Tibial nerve (tissue), 4 donors: ENCODE measurements at places on chromosomes 4 and X.
A peak's percentile ranks its signal among the peaks of the same experiment; 100 is the strongest.

GRCh38 chrX:115697806-115698205 is 136.8 kb downstream of the PLS3 start:
- no peak for DNase-seq

GRCh38 chrX:29145316-29145715 is 558.1 kb downstream of the IL1RAPL1 start:
- no peak for DNase-seq

GRCh38 chr4:3676907-3677747 is 89.1 kb upstream of the ADRA2C start:
- no peak for DNase-seq

DNA sequence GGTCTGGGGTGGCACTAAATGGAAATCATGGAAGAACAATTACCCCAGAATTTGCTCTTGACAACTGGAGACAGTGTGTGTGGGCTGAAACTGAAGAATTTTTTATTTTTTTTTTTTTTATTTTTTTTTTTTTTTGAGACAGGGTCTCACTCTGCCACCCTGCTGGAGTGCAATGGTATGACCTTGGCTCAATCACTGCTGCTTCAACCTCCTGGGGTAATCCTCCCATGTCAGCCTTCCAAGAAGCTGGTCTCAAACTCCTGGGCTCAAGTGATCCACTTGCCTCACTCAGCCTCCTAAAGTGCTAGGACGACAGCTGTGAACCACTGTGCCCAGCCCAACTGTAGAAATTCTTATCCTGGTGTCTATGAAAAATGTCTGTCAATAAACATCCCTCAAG is 127.9 kb upstream of the MAP3K15 start:
- no peak for DNase-seq

DNA sequence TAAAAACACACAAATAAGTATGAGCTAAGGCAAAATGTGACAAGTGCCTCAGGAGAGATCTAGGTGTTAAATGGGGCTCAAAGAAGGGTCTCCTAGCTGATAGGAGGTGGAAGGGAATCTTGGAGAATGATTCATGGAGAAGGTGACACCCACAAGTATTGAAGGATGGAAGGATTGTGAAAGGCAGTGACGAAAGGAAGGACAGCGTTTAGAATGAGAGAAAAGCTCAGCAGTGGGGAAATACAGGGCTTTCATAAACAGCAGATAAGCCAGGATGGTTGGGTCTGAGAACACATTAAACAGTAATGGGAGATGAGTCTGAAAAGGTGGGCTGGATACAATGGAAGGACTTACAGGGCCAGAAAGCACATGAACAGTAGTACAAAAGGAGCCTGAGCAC is 11.5 kb downstream of the ANXA5 start:
- DNase-seq: no peak

GRCh38 chr4:146465628-146466027 is 56.1 kb downstream of the SLC10A7 start:
- DNase-seq: no peak

- no peak for DNase-seq
Observed at GRCh38 chrX:129845616-129846190, 2.0 kb upstream of the ZDHHC9 start.

- no peak for DNase-seq
Observed at GRCh38 chr4:41294445-41295062, 37.8 kb downstream of the UCHL1 start.

DNA sequence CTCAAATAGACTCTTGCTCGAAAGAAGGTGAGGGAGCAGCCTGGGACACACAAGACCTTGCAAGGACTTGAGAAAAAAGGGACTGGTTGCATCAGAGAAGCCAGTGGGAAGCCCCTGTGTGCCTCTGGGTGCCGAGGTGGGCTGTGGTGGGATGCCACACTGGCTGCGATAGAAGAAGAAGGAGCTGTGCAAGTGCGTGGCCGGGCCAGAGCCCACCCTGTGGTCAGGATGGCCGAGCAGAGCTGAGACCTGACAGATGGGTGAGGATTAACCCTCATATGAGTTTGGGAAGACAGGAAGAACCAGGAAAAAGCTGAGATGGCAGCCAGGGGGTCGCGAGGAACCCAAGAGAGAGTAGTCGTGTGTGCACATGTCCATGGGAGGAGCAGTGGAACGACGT is 44.6 kb upstream of the HGFAC start:
- no peak for DNase-seq

- no peak for DNase-seq
Observed at GRCh38 chrX:39752815-39753214, 344.9 kb downstream of the BCOR start.

GRCh38 chrX:3178329-3178728 is 137.1 kb downstream of the ARSF start:
- DNase-seq: no peak

DNA sequence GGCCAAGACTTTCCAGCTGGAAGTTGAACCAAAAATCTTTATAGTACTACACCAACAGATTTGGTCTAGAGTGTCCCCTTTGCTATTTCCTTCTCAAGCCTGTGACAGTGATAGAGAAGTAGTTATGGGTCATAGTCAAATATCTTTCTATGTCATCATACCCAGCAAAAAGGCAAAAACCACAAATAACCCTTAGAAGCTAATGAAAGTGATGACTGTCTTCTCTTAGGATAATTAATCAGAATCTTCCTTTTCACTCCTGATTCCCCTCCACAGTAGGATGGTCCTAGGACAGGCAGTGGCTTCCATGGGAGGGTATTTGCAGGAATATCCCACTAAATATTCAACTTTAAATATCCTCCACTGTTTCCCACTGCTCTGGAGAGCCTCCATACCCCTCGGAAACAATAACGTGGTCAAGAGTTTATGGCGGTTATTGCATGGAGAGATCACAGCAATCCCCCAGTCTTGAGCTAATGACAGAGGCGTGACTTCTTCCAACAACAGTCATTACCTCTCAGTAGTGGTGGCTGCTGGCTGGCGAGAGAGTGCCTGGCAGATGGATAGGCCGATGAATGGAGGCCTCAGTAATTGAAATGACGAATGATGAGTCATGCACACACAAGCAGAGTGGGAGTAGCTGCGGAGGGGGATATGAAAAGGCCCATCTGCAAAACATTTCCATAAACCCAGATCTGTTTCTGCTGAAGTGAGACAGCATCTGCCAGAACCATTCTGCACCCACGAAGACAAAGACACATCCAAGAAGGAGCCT is 154.9 kb downstream of the STK32B start:
- peak; percentile 21 for DNase-seq

- DNase-seq: no peak
Observed at GRCh38 chrX:7689791-7690412, 153.1 kb upstream of the VCX start.

DNA sequence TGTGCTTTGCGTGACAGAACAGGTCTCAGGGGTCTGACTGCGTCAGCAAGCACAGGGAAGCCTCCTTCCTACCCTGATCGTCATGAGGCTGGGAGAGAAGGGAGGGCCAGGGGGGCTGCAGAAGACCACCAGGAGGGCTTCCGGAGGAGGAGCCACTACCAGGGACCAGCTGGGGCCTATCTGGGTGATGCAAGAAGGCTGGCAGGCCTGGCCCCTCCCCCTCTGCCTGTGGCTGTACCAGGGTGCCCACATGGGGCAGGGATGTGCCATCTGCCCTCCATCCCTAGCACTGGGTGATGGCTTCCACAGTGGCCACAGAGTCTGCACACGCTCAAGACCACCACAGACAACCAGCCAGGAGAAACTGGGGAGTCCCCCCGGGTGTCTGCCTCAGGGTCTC is 116.4 kb upstream of the NKX1-1 start:
- DNase-seq: no peak

GRCh38 chrX:38652934-38653442 is 91.6 kb downstream of the TSPAN7 start:
- no peak for DNase-seq
